Endothelial cell of umbilical vein (primary cell): ENCODE measurements at places on chromosomes 1 and 21.

GRCh38 chr1:81545734-81546133 lies 255.0 kb upstream of the ADGRL2 start:
- H3K27me3 ChIP-seq: no peaks in the 10 kb centered on the region
- no peaks in the 10 kb centered on the region for H3K4me1 ChIP-seq
- H3K27ac ChIP-seq: no peak overlapping the region
- no peaks in the 10 kb centered on the region for H3K36me3 ChIP-seq
- no peak overlapping the region for H3K4me3 ChIP-seq
- no peak for DNase-seq

DNA sequence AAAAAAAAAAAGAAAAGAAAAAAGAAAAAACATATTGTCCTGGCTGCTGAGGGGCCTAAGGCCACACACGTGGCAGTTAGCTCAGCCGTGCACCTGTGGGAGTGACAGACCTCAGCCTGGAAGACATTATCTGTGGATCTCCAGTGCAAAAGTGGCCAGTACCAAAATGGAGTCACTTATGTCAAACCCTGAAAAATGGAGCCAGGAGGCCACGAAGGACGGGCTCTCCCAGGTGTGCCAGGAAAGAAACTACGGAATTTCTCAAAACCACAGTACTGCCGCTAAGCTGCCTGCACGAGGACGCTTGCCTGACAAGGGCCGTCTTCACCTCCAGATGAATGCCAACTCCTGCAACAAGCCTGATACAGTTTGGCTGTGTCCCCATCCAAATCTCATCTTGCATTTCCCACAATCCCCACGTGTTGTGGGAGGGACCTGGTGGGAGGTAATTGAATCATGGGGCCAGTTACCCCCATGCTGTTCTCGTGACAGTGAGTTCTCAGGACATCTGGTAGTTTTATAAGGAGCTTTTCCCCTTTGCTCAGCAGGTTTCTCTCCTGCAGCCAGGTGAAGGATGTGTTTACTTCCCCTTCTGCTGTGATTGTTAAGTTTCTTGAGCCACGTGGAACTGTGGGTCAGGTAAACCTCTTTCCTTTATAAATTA lies 5.3 kb upstream of the MIB2 start:
- no peaks in the 10 kb centered on the region for H3K27me3 ChIP-seq
- no peaks in the 10 kb centered on the region for H3K36me3 ChIP-seq
- H3K27ac ChIP-seq: no peak overlapping the region

- H3K4me1 ChIP-seq: no peaks in the 10 kb centered on the region
- no peaks in the 10 kb centered on the region for H3K27me3 ChIP-seq
- H3K4me3 ChIP-seq: no peak overlapping the region
- no peak overlapping the region for H3K27ac ChIP-seq
- DNase-seq: no peak
- no peaks in the 10 kb centered on the region for H3K36me3 ChIP-seq
These were observed 72.6 kb upstream of the PGBD5 start for GRCh38 chr1:230498704-230499103.

- H3K27me3 ChIP-seq: no peaks in the 10 kb centered on the region
- H3K36me3 ChIP-seq: no peaks in the 10 kb centered on the region
- H3K27ac ChIP-seq: no peak overlapping the region
- H3K4me3 ChIP-seq: no peak overlapping the region
- H3K4me1 ChIP-seq: no peaks in the 10 kb centered on the region
- no peak for DNase-seq
These were observed 58.4 kb upstream of the PARP1 start for GRCh38 chr1:226466296-226466695.

- H3K4me3 ChIP-seq: no peak overlapping the region
- no peak for DNase-seq
- no peaks in the 10 kb centered on the region for H3K36me3 ChIP-seq
These were observed 72.3 kb upstream of the CSF3R start for GRCh38 chr1:36555041-36555440.

DNA sequence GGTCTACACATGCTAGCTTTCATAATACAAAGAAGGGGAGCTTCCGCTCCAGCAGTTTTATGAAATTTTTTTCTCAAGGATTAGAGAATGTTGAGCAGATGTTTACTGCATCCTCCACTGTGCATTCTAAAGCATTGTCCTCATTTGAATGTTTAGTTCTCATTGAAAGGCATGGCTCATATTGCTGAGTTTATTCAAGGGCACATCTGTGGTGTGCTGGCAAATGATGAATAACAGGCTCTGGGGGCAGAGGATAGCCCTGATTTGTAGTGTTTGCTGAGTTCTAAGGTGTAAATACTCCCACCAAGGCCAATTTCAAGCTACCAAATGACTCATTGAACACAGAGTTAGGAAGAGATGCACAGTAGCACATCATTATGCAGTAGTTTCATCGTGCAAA lies 303.2 kb upstream of the FAM78B start:
- no peaks in the 10 kb centered on the region for H3K27me3 ChIP-seq
- no peak overlapping the region for H3K27ac ChIP-seq
- no peaks in the 10 kb centered on the region for H3K36me3 ChIP-seq
- no peaks in the 10 kb centered on the region for H3K4me1 ChIP-seq
